ENCODE measurements at places on chromosomes 7 and 10.

DNA sequence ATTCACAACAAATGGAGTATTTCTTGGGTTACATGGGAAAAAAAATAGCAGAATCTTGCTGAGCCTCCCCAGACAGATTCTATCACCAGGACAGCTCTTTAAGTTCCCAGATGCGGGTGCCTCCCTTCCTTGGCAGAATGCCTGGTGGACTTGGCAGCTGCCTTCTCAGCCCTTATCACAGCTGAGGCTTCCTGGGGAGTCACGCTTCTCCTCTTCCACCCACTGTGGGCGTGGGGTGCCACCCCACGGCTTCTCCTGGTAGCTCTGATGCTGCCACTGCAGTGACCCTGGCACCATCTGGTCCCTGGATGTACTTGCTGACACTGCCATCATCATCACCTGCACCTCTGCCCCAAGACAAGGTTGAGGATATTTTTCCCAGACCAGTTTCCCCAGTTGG, 16.2 kb upstream of the NME8 start:
- DNase-seq, result no peak

DNA sequence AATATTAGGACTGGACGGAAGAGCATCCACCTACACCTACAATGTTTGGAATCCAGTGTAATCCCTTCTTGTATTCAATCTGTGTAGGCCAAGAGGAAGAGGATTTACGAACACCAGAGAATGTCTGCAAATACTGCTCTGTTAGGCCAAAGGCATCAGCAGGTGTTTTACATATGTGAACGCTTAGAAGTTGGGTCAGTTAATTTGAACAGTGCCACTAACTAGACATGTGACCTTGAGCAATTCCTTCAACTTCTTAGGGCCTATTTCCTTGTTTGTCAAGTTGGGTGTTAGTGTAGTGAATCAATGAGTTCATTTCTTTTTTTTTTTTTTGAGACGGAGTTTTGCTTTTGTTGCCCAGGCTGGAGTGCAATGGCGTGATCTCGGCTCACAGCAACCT, 35.4 kb downstream of the MYPN start:
- DNase-seq, result no peak

GRCh38 chr7:90007001-90007654, 147.1 kb upstream of the STEAP1 start:
- no peak for DNase-seq

DNA sequence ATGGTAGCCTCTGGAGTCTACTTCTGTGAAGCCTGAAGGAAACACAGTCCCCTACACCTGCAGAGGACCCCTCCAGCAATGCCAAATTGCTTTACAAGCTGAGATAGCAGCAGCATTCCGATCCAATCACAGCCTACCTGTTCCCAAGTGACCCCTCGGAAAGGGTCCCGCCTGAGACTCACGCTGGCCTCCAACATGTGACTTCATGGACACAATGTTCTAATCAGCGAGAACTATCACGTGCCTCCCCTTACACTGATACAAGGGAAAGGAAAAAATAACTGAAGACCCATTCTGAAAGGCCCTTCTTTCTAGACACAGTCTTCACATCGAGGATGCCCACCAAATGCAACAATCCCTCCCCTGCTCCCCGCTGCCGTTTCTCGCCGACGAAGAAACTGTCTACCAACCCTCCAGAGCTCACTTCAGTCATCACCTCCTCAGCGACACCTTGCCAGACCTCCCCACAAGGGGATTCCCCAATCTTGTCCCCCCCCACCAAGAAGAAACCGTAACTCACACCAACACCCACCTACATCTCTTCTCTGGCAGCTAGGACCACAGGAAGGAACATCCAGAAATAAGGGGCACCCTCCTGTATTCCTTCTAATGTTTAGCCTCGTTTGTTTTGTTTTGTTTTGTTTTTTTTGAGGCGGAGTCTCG, 1.8 kb downstream of the SNX8 start:
- no peak for DNase-seq

GRCh38 chr10:104300736-104301292, 31.8 kb downstream of the GSTO2 start:
- DNase-seq, result no peak

GRCh38 chr7:141220263-141220880, 146.5 kb downstream of the TMEM178B start:
- no peak for DNase-seq

Measured in stimulated activated CD8-positive, alpha-beta memory T cell treated with anti-CD3 and anti-CD28 coated beads, Interleukin-2, amount 100 ng/mL, for 1 hour (primary cell).